T1000 (cell line): ENCODE measurements at places on chromosomes 12 and 14.
A peak's percentile ranks its signal among the peaks of the same experiment; 100 is the strongest.

- DNase-seq, result peak; percentile 97
Observed at GRCh38 chr12:57846577-57847319, at the start of gene CTDSP2. Gene CTDSP2, minus strand, starts transcription at chr12:57846729. Its CDS starts 294 bp downstream, at chr12:57846435.

DNA sequence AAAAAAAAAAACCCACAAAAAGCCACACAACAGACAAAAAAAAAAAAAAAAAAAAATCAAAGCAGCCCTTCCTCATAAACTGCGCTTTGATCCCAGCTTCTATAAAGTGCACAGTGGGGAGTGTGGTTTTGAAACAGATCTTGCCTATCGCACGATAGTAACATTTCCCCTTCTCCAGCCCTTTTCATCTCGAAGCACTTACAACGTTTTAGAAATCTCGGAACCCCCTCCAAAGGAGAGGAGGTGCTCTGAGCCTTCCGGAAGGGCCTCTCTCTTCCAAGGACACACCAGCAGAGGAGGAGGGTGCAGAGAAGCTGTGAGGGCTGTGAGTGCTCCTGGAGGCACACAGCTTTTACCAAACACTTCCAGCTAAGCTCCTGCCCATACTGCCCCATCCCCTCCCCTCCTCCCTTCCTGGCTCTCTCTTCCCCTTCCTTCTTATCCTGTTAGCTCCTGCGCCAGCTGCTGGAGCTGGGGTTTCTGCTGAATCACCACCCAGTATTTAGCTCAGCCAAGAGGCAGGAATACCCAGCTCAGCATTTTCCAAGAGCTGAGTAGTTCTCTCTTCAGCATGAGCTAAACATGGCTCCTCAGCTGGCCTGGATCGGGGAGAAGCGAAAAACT is 28.4 kb downstream of the SLC7A8 start:
- DNase-seq, result no peak

DNA sequence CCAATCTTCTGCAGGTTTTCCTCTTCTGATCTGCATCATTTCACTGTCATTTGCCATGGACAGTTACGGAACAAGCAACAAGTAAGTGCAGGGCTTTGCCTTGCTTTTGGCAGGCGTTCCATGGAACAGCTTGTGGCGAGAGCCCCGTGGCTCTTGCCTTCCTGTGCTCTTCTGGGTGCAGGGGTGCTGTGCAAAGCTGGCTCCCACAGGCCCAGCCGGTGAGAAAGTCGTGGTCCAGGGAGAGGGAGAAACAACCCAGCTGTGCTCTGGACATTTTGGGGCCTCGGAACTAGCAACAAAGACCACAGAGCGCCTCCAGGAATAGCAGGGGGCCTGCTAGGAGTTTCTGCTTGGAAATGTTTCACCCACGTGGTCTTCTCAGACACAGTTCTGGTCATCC is 164.7 kb downstream of the ADGRD1 start:
- no peak for DNase-seq

DNA sequence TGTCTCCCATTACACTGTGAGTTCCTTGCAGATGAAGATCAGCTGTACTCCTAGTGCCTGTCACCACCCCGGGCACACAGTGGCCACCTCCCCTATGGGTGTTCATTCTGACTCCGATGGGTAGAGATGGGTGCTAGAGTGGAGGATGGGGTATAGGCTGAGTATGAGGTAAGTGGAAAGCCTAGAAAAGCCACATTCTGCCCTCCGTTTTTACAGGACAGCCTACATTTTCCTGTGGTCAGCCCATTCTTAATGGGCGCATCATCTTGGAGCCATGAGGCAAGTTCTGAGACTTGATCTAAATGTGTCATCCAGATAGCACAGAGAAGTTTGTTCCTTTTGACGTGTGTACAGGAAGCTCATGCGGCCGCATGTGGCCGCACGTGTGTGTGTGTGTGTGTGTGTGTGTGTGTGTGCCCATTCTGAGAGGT is 166.7 kb upstream of the HIF1A start:
- DNase-seq, result no peak

DNA sequence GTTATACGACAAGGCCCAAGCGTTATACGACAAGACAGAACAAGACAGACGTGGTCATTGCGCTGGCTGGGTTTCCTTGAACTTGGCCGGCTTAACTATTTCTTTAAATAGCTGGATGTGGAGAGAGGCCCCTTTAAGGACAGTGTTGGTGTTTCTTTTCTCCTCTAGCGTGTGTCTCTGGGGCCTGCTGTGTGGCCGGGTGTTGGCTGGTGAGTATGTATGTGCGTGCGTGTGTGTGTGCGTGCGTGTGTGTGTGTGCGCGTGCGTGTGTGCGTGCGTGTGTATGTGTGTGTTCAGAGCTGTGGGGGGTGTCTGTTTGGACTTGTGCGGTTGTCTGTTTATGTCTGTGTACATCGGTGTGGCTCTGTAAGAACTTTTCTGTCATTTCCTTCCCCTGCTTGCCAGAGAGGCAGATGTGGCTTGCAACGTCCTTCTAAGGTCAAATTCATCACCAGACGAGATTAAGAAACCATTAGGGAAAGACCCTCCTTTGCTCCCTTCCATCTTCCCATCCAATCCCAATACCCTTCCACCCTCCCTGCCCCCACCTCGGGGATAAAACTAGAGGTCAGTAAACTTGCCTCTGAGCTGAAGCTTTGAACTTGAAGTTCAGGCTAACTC is 78.6 kb upstream of the TBX3 start:
- DNase-seq, result no peak

- DNase-seq, result no peak
Observed at GRCh38 chr12:125687820-125688219, 622.6 kb downstream of the AACS start.

DNA sequence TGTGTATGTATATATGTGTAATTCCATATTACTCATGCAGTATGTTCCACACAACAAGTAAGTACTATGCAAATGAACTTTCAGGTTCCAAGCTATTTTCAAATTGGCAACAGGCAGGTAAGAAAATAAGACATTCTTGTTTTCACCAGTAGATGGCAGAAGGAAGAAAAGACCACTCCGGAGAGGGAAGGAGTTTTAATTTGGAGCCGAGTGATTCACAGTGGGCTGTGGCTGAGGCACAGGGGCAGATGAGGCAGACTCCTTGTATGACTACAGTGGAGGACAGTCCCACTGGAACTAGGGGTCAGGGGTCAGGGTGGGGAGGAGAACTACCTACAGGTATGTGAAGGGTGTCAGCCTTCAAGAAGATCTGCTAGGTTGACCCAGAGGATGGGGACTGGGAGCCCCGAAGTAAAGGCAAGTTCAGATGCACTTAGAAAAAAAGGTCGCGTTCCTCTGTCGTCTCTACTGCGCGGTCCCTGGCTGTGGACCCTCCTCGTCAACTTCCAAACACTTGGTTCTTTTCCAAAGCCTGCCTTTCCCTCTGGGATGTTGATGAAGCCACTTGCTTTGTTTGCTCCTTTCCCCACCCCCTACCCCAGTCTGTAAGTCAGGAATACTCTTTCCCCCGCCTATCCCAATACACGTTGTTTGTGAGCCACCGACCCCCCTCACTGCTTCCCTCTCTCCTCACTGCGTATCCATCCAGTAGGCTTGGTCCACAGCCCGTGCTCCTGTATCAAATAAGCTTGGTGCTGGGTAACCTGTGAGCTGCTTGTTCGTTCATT is 24.1 kb downstream of the DDX47 start:
- peak; percentile 39 for DNase-seq

- DNase-seq, result no peak
Observed at GRCh38 chr12:128531170-128531569, 264.2 kb downstream of the TMEM132C start.

DNA sequence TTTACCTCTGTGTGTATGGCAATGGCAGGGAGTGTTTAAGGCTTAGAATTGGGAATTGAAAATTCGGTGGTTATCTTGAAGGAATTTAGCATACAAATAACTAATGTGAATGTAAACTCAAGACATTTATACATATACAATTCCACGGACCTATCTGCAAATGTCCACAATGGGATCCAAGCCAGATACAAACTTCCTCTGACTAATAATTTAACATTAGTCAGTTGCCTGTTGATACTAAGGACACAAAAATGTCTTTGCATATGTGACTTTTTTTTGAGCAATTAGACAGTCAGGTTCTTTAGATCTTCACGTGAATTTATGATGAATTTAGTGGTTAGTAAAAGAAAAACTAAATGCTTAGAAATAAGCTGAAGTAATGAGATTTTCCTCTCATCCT is 40.5 kb downstream of the ESR2 start:
- no peak for DNase-seq

DNA sequence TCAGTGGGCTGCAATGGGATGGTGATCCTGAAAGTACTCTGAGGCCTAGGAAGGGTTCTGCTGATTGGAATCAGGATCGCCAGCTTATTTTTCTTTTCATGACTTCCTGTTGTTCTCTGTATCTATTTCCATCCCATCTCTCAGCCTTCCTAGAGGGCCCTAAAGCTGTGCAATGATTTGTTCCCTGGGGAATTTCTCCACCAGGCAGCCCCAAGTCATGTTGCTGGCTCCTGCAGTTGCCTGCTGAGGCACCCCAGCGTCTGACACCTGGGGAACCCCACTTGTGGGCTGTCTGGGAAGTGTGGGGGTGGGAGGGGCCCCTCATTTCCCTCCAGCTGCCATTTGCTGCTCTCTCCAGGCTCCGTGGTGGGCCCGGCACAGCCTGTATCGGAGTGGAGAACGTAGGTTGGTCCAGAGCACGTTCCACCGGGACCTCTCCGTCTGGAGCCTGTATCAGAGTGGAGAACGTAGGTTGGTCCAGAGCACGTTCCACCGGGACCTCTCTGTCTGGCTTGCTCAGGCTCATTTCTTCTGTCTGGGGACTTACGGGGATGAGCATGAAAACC is 138.3 kb downstream of the TSPAN9 start:
- no peak for DNase-seq

GRCh38 chr12:118064608-118065007 is 3.6 kb upstream of the WSB2 start:
- DNase-seq, result no peak

GRCh38 chr14:75989134-75989533 is 3.6 kb downstream of the IFT43 start:
- peak; percentile 45 for DNase-seq

- DNase-seq, result no peak
Observed at GRCh38 chr12:57025196-57025595, 8.9 kb upstream of the TAC3 start.

DNA sequence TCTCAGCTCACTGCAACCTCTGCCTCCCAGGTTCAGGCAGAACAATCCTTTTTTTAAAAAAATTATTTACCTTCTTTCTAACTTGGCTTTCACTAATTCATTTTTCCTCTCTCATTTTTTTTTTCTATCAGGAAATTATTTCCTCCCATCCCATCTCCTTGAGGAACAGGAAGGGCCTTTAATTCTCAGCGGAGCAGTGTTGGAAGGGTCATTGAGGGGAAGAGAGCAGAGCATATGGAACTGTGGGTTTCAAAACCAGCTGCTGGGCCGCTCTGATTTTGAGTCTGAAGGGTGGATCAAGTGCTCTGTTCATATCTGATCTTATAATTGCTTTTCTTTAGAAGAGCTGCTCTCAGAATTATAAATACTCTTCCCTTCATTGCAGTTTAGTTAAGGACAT is 29.0 kb downstream of the NUBPL start:
- DNase-seq, result no peak
